Cortex of kidney (tissue), 1 donor: ENCODE measurements at places on chromosomes 6 and 20.

GRCh38 chr20:61909028-61909427 lies 156.7 kb downstream of the TAF4 start:
- DNase-seq, result no peak

GRCh38 chr6:102381203-102381602 lies 987.7 kb downstream of the GRIK2 start:
- DNase-seq, result no peak

DNA sequence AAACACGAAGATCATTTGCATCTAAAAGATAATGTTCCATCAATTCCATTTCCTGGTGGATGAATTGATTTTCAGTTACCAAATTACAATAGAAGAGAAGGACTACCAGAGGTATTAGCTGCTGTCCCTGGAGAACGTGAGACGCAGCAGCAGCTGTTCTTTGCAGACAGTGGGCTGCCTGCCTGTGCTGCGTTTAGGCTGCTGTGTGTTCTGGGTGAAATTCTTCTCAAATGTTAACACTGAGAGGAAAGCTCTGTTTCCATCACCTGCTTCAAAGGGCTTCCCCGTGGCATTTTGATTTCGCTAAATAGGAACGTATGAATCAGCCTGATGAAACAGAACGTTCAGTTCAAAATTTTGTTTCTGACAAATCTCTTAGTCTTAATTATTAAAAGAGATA lies 362.2 kb downstream of the C6orf118 start:
- DNase-seq, result no peak

GRCh38 chr6:163392533-163392932 lies 22.0 kb upstream of the QKI start:
- no peak for DNase-seq

- DNase-seq, result no peak
Observed at GRCh38 chr6:38638941-38639497, 710 bp downstream of the BTBD9 start.

- DNase-seq, result no peak
Observed at GRCh38 chr6:55450005-55450404, 122.7 kb downstream of the GFRAL start.
